Activated CD4-positive, alpha-beta T cell treated with anti-CD3 and anti-CD28 coated beads, Interleukin-2, amount 50 U/mL, for 1 hour (primary cell): ENCODE measurements at places on chromosomes 2 and 18.
A peak's percentile ranks its signal among the peaks of the same experiment; 100 is the strongest.

GRCh38 chr2:137369106-137369505, 595.2 kb upstream of the HNMT start:
- no peak for DNase-seq

DNA sequence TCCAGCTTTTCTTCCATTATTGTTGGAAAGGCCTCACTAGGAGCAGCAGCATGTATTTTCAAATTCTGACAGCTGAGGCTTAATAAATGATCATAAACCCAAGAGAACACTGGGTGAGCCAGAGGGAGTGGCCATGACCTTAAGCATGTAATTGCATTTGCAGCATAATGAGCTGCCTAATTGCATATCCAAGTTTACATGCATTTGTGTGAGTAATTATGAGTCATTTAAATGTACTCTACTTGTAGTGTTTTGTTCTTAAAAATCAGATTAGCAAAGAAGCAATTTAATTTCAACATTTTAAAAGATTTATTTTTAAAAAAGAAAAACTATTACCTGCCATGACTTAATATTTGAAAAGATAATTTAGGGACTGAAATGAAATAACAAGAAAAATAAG, 74.8 kb downstream of the NOL10 start:
- DNase-seq = no peak

DNA sequence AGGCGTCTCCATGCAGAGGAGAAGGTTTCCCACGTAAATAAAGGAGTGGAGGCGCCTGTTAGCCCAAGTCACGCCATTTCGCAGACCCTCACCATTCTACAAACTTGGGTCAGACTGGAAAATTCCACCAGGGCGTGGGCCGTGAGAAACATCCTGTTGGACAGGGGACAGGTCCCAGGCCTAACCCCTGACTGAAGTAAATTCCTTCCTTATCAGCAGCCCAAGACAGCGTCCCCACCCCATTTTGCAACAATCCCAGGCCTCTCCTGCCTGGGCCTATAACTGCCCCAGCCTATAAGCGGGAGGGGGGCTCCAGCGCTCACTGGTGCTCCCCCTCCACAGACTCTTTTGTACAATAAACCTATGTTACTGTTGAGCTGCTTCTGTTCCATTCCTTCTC, 57.3 kb upstream of the CBLN2 start:
- DNase-seq = no peak

GRCh38 chr2:159265171-159265576, 21.3 kb downstream of the WDSUB1 start:
- DNase-seq = no peak

- peak; percentile 16 for DNase-seq
Measured at GRCh38 chr2:113755835-113756354, 547 bp downstream of the SLC35F5 start.

DNA sequence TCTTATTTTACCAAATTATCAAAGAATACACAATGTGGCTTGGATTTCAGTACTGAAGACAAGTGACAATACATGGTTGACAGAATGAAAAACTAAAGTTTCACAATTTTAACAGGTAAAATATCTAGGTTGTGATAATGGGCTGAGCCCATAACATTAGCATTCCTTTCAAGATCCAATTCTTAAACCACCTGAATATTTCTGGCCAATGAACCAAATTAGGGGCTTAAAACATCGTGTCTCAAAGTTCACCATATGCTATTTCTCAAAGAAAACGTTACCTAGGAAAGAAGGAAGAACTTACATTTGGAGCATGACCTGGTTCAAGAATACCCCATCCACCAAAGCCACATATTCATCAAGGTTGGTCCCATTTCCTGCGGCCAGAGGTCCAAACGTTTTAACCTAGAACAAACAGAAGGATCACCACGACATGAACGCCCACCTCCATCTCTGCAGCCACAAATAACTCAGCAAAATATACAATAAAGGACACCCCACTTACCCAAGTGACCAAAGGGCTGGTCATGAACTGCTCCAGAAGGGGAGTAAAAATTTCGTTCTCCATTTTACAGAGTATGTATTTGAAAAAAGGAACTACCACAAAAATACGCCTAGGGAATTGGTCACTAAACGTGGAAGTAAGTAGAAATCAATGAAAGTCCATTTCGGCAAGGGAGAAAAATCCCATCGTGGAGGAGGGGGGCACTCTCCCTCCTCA, 984 bp downstream of the CCDC88A start:
- no peak for DNase-seq

GRCh38 chr2:151237422-151238025, 24.1 kb downstream of the RBM43 start:
- DNase-seq = no peak

DNA sequence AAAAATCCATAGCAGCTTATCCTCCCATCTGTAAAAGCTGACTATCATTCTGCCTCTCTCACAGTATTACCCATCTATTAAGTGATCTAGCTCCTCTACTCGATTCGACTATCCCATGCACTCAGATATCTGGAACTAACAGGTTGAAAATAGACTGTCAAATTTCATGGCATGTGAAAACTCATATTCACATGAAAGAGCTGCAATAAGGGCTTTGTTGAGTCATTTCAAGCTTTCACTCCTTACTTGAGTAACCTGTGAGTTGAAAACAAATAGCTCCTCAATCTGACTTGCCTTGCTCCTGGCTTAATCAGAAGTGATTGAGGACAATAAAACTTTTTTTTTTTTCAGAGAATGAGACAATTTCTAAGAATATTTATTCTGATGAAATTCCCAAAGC, 192.4 kb upstream of the ERBB4 start:
- DNase-seq = no peak

DNA sequence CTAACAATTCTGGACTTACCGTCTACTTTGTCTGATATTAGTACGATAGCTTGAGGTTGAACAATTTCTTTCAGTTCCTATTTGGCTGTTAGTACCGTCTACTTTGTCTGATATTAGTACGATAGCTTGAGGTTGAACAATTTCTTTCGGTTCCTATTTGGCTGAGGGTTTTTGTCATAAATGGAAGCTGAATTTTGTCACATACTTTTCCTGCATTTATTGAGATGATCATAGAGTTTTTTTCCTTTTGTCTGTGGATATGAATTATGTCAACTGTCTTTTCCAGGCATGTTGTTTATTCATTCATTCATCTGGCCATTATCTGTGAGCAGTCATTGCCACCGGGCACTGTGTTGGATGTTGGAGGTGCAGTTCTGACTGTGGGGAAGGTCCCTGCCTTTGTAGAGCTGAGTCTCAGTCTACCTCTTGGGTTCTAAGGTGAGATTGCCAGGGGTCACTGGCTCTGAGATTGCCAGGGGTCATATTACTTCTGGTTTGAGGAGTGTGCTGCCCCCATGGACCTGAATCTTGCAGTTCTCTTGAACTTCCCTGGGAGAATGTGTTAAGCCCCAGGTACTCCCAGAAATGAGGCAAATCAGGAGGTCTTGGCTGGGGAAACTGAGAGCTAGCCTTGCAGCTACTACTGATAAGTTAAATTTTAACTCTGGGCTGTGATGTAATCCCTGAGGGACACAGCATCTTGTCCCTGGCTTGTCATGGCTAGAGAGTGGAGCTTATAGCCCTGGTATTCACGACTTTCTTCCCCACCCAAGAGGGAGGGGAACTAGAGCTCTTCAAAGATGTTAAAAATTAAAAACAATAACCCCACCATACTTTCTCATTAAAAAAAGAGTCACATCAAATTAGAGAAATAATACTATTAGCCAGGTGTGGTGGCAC, 89.1 kb upstream of the MBOAT2 start:
- DNase-seq = no peak

- DNase-seq = no peak
Measured at GRCh38 chr2:167069855-167070254, 181.6 kb downstream of the XIRP2 start.

DNA sequence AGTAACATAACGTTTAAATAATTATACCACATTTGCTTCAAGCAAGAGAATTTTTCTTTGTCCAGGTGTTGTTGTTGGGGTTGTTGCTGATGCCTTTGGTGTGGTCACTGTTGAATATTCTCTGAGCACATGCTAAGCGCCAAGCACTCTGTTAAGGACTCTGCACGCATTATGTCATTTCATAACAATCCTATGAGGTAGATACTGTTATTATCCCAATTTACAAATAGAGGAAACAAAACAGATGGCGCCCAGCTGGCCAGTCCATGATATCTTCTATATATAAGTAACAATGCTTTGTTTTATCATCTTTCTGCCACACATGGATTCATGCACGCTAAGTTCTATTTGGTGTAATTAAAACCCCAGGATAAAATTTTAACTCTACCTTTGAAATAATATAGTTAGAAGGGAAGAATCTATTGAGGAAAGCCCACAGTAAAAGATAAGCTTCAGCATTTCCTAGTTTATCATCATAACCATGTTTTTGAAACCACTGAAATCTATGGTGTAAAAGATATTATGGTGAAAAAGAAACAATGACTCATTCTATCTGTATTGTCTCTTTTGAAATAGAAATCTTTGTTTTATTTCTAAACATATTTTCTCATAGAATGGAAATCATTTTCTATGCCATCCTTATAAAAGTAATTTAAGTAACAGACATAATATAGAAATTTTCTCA, 199.7 kb downstream of the PID1 start:
- DNase-seq = no peak
